ENCODE measurements at places on chromosomes 16 and 17. TPM values are rescaled to one million over a fixed set of nuclear protein-coding genes. Genes with fewer than 3 reads are reported as not detected.
A peak's percentile ranks its signal among the peaks of the same experiment; 100 is the strongest.

The LIG3 gene
- 97.2 TPM for total RNA-seq

The KIF19 gene
- total RNA-seq: 0.18 TPM

The GPR139 gene
- not detected for total RNA-seq

The PRSS36 gene
- total RNA-seq: 0.72 TPM

The GINS2 gene
- 52.7 TPM for total RNA-seq

The CTRL gene
- total RNA-seq: 3.3 TPM

The GUCY2D gene
- total RNA-seq: 0.35 TPM

The CRYM gene
- total RNA-seq: 17.8 TPM

The TPSB2 gene
- not detected for total RNA-seq

GRCh38 chr17:47287068-47287467, 33.4 kb downstream of the ITGB3 start:
- DNase-seq: no peak
- no peak overlapping the region for H3K4me3 ChIP-seq
- no peak overlapping the region for H3K27ac ChIP-seq
- no peaks in the 10 kb centered on the region for H3K27me3 ChIP-seq
- no peaks in the 10 kb centered on the region for H3K36me3 ChIP-seq

DNA sequence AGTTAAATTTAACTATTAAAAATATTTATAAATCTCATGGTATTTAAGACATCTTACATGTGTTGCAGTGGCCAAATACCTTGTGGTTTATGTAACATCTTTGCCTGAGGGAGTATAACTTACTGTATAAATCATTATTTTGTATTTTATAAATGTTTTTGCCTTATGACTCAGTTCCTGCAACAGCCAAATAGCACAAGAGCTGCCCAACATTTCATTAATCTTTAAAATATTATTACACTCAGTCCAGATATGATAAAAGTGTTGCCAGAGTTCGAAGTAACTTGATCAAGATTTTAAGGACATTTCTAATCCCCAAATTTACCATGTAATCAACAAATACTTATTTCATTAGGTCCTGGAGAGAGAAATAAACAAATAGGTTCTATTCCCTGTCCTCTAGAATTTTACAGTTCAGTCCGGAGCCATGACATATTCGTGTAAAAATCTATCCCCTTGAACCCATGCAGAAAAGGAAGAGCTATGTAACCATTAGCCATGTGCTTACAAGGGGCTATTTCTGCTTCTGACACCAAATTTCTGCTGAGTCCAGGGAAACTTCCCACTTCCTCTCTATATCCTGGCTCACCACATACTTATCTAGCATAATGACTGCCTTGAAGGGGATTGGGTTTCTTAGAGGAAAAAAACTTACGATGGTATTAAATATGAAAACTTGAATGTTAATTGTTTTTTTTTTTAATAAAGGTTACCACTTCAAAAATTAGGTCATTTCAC, 44.0 kb downstream of the IRX6 start:
- H3K27ac ChIP-seq: no peak overlapping the region
- no peaks in the 10 kb centered on the region for H3K4me1 ChIP-seq
- no peak overlapping the region for H3K4me3 ChIP-seq
- no peaks in the 10 kb centered on the region for H3K36me3 ChIP-seq

GRCh38 chr17:14971054-14971453, 294.1 kb downstream of the PMP22 start:
- no peaks in the 10 kb centered on the region for H3K27me3 ChIP-seq
- no peak for DNase-seq
- no peak overlapping the region for H3K4me3 ChIP-seq
- H3K36me3 ChIP-seq: peaks cover 18% of the 10 kb centered on the region
- H3K27ac ChIP-seq: no peak overlapping the region

GRCh38 chr17:46020023-46020761, 21.1 kb downstream of the STH start:
- peaks cover 5% of the 10 kb centered on the region for H3K36me3 ChIP-seq
- no peaks in the 10 kb centered on the region for H3K27me3 ChIP-seq
- H3K4me3 ChIP-seq: no peak overlapping the region
- DNase-seq: no peak
- no peaks in the 10 kb centered on the region for H3K4me1 ChIP-seq

DNA sequence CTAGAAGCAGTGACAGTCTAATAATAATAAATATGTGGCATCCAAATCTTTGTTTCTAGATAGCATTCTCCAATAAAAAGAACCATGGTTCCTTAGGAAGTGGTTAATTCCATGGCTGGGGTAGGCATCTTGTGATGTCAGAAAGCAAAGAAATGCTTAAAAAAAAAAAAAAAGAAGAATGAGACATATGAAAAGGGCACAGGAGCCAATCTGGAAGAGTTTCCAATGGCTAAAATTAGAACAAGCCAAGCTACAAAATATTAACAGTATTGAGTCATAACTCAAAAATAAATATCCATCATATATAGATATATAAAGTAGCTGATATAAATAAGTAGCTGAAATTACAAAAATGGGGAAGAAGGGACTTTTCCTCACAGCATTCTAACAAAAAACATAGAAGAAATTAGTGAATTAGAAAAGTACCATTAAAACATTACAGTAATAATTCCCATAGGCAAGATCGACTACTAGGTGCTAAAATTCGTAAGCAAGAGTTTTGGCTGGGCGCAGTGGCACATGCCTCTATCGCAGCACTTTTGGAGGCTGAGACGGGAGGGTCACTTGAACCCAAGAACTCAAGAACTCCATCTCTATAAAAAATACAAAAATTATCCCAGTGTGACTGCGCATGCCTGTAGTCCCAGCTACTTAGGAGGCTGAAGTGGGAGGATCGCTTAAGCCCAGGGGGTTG, 111.3 kb downstream of the TRIM37 start:
- peaks cover 3% of the 10 kb centered on the region for H3K4me1 ChIP-seq
- peaks cover 12% of the 10 kb centered on the region for H3K36me3 ChIP-seq
- no peak overlapping the region for H3K4me3 ChIP-seq
- no peaks in the 10 kb centered on the region for H3K27me3 ChIP-seq
- no peak for DNase-seq

- H3K4me1 ChIP-seq: no peaks in the 10 kb centered on the region
- no peak overlapping the region for H3K4me3 ChIP-seq
- DNase-seq: no peak
Observed at GRCh38 chr17:77107506-77108433, 33.0 kb upstream of the SEC14L1 start.

DNA sequence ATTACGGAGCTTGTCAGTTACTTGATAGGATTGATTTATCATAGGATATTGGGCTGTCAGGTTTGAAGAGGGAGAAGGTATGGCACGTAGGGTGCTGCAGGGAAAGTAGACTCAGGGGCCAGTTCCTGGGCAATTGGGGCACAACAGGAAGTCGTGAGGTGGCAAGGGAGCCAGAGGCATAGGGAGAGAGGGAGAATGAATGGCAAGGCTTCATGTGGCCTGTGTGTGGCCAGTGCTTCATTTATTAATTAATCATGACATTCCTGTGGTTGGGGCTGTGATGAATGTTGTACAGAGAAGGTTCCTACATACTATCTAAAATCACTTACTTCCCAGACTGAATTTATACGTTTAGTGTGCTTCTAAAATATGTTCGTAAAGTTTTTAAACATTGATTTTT, 19.3 kb downstream of the MFSD11 start:
- peaks cover 16% of the 10 kb centered on the region for H3K36me3 ChIP-seq
- H3K27ac ChIP-seq: no peak overlapping the region
- DNase-seq: no peak
- no peaks in the 10 kb centered on the region for H3K4me1 ChIP-seq
- no peaks in the 10 kb centered on the region for H3K27me3 ChIP-seq

DNA sequence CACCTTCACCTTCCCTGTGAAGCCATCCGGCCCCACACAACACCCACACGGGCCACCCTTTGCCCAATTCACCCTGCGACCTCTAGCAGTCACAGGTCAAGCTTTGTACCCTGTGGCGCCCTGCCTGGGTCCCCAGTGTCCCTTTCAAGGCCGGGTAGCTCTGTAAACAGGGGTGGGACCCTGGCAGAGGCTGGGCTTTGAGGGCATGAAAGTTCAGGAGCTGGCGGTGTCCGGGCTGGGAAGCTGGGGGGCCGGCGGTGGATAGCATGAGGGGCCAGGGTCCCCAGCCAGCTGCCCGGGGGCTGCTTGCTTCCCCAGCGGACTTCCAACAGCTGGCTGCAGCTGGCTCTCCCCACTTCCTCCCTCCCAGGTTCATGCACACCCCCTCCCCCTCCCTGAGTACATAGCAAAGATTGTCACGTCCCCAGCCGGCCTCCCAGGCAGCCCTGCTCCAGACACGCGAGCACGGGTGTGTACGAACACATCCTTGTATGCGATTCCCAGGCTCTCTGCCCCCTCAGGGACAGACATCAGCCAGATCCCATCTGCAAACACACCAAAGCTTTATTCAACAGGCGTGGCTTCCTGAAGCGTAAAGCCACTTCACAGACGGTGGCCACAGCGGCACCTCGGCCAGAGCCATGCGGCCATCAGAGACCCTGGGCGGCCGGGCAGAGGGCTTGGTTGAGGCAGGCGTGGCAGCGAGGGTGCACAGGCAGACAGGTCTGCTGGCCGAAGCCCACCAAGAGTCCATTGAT, 8.2 kb downstream of the NTHL1 start:
- H3K27me3 ChIP-seq: no peaks in the 10 kb centered on the region
- peak overlapping the region; percentile 34 for H3K4me3 ChIP-seq
- peaks cover 5% of the 10 kb centered on the region for H3K36me3 ChIP-seq
- DNase-seq: no peak

- no peaks in the 10 kb centered on the region for H3K27me3 ChIP-seq
- H3K4me1 ChIP-seq: peaks cover 7% of the 10 kb centered on the region
- no peak overlapping the region for H3K4me3 ChIP-seq
- no peak for DNase-seq
- H3K27ac ChIP-seq: no peak overlapping the region
Observed at GRCh38 chr16:27320261-27321012, 6.7 kb downstream of the IL4R start.

- H3K4me3 ChIP-seq: no peak overlapping the region
- no peaks in the 10 kb centered on the region for H3K4me1 ChIP-seq
- H3K36me3 ChIP-seq: peaks cover 21% of the 10 kb centered on the region
- no peaks in the 10 kb centered on the region for H3K27me3 ChIP-seq
- no peak overlapping the region for H3K27ac ChIP-seq
Observed at GRCh38 chr16:84593825-84594724, 23.8 kb downstream of the COTL1 start.

- H3K4me3 ChIP-seq: no peak overlapping the region
- peaks cover 28% of the 10 kb centered on the region for H3K27me3 ChIP-seq
- no peak overlapping the region for H3K27ac ChIP-seq
- H3K36me3 ChIP-seq: no peaks in the 10 kb centered on the region
- no peak for DNase-seq
- H3K4me1 ChIP-seq: no peaks in the 10 kb centered on the region
Observed at GRCh38 chr17:79026376-79027273, 2.7 kb downstream of the C1QTNF1 start.

- no peak overlapping the region for H3K27ac ChIP-seq
- no peaks in the 10 kb centered on the region for H3K4me1 ChIP-seq
- no peaks in the 10 kb centered on the region for H3K27me3 ChIP-seq
- H3K4me3 ChIP-seq: no peak overlapping the region
Observed at GRCh38 chr16:85390511-85391174, 222.5 kb upstream of the GSE1 start.

DNA sequence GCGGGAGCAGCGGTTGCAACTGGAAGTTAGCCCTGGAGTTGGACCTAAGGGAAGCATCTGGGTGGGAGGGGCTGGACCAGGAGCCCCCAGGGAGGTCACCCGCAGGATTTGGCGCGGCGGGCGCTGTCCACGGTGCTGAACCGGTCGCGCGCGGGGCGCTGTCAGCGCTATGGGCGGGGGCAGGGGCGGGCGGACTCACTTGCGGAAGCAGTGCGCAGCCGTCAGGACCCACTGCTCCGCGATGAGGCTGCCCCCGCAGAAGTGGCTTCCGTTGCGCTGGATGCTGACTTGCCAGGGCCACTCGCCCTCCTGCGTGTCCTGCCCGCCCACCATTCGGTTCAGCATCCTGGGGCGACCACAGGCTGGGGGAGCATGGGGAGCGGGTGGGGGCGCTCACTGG, 4.5 kb downstream of the PRSS27 start:
- H3K27ac ChIP-seq: no peak overlapping the region
- H3K4me1 ChIP-seq: no peaks in the 10 kb centered on the region
- H3K27me3 ChIP-seq: no peaks in the 10 kb centered on the region
- H3K4me3 ChIP-seq: no peak overlapping the region

DNA sequence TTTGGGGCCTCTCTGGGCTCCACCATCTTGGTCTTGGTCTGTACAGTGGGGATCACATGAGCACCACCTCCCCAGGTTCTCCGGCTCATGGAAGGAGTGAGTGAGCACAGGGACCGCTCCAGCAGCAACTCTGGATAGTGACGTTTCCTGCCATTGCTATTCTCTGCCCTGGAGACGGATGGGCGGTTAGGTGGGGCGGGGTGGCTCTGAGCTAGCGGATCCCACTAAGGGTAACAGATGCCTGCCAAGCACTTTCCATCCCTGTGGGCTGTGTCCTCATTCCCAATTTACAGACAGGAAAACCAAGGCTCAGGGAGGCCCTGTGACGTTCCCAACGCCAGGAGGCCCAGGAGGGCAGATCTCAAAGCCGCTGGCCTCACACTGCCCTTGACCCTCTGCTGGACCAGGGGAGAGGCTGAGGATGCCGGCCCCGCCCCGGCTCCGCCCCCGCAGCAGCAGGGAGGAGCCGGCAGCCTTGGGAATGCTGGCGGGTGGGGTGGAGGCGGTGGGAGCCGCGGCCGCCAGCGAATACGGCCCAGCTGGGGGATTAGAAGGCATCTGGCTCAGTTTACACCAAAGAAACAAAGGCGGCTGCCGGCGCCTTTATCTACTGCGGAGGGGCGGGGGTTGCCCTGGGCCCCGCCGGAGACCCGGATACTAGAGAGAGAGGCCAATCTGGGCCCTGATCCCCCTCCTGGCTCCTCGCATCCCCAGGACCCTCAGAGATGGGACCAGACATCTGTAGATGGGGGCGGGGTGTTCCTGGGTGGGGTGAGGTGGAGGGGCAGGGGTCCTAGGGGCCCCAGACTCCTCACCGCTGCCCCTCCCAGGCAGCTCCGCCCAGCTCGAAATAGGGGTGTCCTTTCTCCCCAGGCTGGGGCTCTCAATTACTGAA, 122.3 kb upstream of the CIBAR2 start:
- no peak overlapping the region for H3K27ac ChIP-seq
- no peaks in the 10 kb centered on the region for H3K27me3 ChIP-seq
- DNase-seq: peak; percentile 97
- H3K36me3 ChIP-seq: no peaks in the 10 kb centered on the region

DNA sequence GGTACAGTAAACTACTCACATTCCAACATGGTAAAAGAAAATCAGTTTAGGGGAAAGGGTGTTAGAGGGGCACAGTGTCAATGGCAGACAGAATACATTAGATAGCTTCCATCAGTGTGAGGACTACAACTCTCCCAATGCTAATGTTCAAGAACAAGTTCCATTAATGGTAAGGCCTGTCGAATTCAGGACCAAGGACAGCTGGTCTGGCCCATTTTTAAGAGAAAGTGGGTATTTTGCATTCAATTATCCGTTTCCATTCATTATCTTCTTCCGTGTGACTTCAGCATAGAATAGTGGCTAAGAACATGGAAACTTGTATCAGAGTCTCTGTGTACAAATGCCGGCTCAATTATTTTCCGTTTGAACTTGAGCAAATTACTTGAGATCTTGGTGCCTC, 98.4 kb downstream of the XYLT1 start:
- no peaks in the 10 kb centered on the region for H3K36me3 ChIP-seq
- no peaks in the 10 kb centered on the region for H3K27me3 ChIP-seq
- no peak overlapping the region for H3K4me3 ChIP-seq
- no peak overlapping the region for H3K27ac ChIP-seq
- peaks cover 13% of the 10 kb centered on the region for H3K4me1 ChIP-seq
- DNase-seq: no peak

- H3K36me3 ChIP-seq: no peaks in the 10 kb centered on the region
- H3K4me1 ChIP-seq: no peaks in the 10 kb centered on the region
- DNase-seq: no peak
- peaks cover 10% of the 10 kb centered on the region for H3K27me3 ChIP-seq
Observed at GRCh38 chr17:33285413-33285812, 7.7 kb downstream of the ASIC2 start.

GRCh38 chr17:50177983-50178834, 12.4 kb downstream of the SGCA start:
- H3K4me3 ChIP-seq: peak overlapping the region; percentile 51
- peaks cover 2% of the 10 kb centered on the region for H3K4me1 ChIP-seq
- no peaks in the 10 kb centered on the region for H3K27me3 ChIP-seq
- no peaks in the 10 kb centered on the region for H3K36me3 ChIP-seq
- DNase-seq: peak; percentile 88
